NCI-H1105 (cell line): ENCODE measurements at places on chromosomes 3 and 15.
A peak's percentile ranks its signal among the peaks of the same experiment; 100 is the strongest.

- no peak for DNase-seq
Observed at GRCh38 chr3:47362701-47363100, 18.1 kb upstream of the PTPN23 start.

- no peak for DNase-seq
Observed at GRCh38 chr15:96412906-96413231, 82.4 kb downstream of the NR2F2 start.

DNA sequence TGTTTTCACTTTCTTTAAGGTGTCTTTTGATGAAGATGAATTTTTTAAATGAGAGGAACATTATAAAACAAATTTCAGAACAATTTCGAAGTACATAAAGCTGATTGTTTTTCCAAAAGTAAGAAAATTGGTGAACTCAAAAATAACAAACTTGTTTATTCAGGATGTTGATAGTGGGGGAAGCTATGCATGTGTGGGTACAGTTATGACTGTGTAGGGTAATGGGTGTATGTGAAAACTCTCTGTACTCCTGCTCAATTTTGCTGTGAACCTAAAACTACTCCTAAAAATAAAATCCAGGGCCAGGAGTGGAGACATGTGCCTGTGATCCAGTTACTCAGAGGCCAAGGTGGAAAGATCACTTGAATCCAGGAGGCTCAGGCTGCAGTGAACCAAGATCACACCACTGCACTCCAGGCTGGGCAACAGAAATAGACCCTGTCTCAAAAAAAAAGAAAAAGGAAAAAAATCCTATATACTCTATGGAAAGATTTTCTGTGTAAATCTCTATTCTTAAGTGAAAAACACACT is 37.2 kb downstream of the PIK3CB start:
- DNase-seq: no peak

- DNase-seq: no peak
Observed at GRCh38 chr15:62121273-62122015, 43.6 kb downstream of the C2CD4B start.

- DNase-seq: no peak
Observed at GRCh38 chr3:10279384-10280176, 13.2 kb downstream of the GHRL start.

- no peak for DNase-seq
Observed at GRCh38 chr15:96058103-96058851, 272.2 kb upstream of the NR2F2 start.

- DNase-seq: no peak
Observed at GRCh38 chr3:13595485-13595884, 46.6 kb downstream of the FBLN2 start.

- no peak for DNase-seq
Observed at GRCh38 chr15:70034596-70034995, 63.1 kb downstream of the TLE3 start.

DNA sequence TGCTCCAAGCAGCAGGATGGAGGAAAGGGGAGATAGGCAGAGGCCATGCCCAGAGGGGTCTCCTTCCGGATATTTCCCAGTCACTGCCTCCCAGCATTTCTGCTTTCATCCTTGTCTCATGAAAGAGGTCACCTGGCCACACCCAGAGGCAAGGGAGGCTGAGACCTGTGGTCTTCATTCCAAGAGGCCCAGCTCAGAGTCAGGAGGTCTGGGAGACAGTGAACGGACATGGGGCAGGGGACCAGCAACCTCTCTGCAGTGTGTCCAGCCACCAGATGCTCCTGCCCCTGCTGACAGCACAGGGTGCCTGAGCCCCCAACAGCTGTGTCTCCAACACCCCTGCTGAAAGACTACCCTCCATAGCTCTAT is 111.2 kb downstream of the CHSY1 start:
- DNase-seq: no peak

DNA sequence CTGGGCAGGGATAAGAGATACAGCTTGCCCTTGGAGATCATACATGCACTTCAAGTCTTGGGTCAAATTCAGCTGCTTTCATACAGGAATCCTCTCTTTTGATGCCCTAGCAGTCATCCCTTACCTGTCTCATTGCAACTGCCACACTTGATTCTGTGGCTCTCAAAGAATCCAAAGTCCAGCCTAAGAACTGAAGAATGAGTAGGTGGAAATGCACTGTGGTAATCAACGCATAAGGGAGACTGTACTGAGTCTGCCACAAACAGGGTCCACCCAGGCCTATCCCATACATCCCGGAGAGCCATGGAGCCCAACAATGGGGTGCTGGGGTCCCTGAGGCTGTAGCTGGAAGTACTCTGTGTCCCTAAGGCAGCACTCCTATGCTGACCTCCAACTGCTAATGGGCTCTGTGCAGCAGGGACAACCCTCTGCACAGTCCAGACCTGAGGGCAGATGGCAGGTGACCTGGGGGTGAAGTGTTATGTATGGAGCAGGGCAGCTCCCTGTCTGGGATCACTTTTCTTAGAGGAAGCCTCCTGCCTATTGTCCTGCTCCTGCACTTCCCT is 1.7 kb upstream of the VPS18 start:
- no peak for DNase-seq

DNA sequence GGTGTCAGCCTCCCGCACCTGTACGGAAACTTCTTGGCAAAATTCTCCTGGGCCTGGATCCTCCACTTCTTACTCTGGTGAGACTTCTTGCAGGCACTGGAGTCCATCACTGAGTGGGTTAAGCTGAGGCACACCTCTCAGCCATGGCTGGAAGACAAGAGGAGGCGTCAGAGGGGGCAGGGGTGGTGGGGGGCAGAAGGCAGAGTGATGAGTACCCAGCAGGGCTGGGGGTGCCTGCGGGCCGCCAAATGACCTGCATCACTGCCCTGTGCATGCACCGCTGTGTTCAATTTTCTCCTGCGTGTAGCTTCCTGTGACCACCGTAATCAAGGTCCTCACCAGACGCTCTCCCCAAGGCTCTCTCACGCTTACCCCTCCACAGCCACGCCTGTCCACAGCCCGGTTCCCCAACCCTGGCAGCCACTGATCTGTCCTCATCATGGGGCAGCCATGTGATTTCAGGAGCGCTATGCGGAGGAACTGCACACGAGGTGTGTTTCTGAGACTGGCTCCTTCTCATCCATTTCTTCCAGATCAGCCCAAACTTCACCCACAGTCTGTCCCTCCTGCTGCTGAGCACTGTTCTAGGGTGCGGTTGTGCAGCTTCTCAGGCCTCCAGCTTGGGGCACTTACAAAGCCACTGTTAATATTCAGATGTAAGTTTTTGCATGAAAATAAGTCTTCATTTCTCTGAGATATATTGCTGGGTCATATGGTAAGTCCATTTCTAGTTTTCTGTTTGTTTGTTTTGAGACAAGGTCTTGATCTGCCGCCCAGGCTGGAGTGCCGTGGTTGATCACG is 5.2 kb downstream of the C3orf22 start:
- no peak for DNase-seq

DNA sequence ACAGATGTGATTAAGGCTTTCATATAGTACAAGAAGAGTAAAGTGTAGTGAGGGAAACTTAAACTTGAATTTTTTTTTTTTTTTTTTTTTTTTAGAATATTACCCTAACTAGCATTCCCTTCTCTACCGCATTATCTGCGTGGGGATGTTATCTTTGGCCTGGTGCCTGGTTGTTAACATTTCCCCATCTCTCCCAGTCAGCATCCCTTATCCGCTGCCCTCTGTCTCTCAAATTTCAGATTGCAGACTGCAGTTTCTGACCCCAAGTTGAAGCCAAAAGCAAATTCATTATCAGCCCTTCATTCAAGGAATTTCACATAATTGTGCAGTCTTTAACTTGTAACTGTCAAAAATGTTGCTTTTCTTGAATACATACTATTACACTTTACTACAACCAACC is 353.0 kb downstream of the PLOD2 start:
- DNase-seq: peak; percentile 22

- DNase-seq: no peak
Observed at GRCh38 chr3:48503401-48504050, 448 bp downstream of the SHISA5 start.

- no peak for DNase-seq
Observed at GRCh38 chr15:34847598-34847997, 52.2 kb upstream of the ACTC1 start.

- no peak for DNase-seq
Observed at GRCh38 chr3:115658032-115658336, 34.7 kb downstream of the GAP43 start.

DNA sequence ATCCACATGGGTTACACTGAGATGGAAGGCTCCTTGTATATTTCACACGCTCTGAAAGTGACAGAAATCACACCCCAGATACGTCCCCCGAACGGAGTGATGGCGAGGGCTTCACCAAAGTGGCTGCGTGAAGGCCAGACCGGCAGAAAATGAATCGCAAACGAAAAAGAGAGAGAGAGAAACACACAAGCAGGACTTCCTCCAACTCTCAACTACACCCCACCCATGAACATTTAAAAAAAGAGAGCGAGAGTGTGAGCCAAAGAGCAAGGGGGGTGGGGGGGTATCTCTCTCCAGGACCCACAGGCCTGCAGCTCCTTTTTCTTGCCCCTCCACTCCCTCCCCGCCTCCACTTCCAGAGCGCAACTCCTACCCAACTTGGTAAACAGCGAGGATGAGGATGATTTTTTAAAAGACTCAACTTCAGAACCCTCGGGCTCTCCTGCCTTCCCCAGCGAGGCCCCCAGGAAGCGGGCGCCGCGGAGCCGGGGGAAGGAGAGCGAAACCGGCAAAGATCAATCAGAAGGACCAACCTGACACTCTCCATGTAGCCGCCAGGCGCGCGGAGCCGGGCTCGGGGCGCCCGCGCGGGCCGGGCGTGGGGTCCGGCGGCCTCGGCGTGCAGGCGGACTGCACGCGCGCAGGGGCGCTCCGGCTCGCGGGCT is 519.1 kb downstream of the FOXP1 start:
- no peak for DNase-seq

DNA sequence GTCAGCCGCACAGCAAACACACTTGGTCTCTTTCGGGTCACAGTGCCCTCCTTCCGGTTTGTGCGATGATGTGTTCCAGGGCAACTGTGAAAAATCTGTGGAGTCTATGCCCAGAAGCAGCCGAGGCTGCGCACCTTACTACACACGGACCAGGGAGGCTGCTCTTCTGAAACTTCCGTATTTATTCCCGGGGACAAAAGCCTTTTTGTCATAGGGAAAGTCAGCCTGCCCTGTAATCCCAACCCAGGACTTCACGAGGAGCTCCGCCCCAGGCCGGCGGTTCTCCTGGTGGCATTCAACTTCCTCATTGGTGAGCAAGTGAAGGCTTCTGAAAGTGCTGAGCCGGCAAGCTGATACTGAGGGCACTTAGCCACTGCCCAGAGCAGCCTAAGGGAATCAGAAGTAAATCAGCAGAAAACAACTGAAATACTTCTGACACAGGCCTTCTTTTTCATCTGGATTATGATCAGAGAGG is 126.5 kb downstream of the FMN1 start:
- no peak for DNase-seq
